T-helper 17 cell (primary cell): ENCODE measurements at places on chromosomes 3 and 15. TPM values are rescaled to one million over a fixed set of nuclear protein-coding genes. Genes with fewer than 3 reads are reported as not detected.

DNA sequence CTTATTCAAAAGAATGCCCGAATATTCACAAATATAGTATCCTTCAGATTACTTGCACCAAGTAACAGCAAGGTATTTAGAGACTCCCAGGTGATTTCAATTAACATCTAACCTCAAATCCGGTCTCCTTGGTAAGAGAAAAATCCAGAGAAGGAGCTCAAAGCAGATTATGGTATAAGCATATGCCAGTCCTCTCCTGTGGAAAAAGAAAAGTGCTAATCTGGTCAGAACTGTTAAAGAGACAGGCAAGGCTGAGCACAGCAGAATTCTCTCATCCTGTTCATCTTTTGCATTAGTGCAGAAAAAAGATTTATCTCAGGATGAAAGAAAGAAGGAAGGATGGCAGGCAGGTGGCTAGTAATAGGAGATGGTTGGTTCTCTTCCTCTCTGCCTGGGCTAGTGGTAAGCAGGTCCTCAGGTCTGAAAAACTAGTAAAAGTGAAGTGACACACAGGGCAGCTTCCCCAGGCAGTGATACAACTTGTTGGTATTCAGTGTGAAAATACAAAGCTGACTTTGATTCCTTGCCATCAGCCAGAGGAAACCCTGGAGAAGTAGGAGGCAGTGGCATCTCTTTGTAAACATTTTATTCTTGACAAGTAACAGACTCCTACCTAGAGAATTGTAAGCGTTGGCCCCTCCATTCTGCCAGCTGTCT lies 14.2 kb downstream of the ATXN7 start:
- peak overlapping the region; percentile 49 for H3K27ac ChIP-seq
- H3K27me3 ChIP-seq, result no peaks in the 10 kb centered on the region
- peak overlapping the region; percentile 12 for H3K4me3 ChIP-seq
- peaks cover 3% of the 10 kb centered on the region for H3K36me3 ChIP-seq

LRRC34 gene
- 0.77 TPM for total RNA-seq

- DNase-seq, result no peak
- H3K4me1 ChIP-seq, result peaks cover 3% of the 10 kb centered on the region
- no peak overlapping the region for H3K27ac ChIP-seq
- no peaks in the 10 kb centered on the region for H3K36me3 ChIP-seq
These were observed 20.3 kb upstream of the BSN start for GRCh38 chr3:49533786-49534519.

DNA sequence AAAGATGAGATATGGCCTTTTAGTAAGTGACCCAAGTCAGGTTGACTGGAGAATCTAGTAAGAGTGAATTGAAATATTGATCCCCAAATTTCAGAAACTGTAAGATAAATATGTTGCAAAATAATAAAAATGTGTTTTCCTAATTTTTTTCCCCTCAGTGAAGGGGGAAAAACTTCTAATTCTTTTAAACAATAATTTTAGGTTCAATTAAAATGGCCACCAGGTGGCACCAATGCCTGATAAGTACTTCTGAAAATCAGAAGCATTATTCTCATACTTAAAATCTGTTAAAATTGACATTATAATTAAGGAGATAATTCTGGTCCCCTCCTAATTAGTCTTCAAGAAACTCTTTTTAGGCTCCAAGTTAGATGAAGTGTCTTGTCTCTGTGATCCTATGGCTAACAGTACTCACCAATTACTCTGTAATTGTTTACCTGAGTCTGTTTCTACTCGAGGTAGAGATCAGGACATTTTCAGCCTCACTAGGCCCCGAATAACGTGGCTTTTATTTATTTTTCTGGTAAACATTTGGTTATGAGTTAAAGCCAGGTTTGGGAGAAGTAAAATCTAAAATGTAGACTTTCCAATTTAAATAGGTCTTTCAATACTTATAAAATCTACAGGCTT lies 52.6 kb downstream of the NMD3 start:
- no peak overlapping the region for H3K4me3 ChIP-seq
- peaks cover 2% of the 10 kb centered on the region for H3K4me1 ChIP-seq
- no peaks in the 10 kb centered on the region for H3K27me3 ChIP-seq
- no peaks in the 10 kb centered on the region for H3K36me3 ChIP-seq
- no peak for DNase-seq

DNA sequence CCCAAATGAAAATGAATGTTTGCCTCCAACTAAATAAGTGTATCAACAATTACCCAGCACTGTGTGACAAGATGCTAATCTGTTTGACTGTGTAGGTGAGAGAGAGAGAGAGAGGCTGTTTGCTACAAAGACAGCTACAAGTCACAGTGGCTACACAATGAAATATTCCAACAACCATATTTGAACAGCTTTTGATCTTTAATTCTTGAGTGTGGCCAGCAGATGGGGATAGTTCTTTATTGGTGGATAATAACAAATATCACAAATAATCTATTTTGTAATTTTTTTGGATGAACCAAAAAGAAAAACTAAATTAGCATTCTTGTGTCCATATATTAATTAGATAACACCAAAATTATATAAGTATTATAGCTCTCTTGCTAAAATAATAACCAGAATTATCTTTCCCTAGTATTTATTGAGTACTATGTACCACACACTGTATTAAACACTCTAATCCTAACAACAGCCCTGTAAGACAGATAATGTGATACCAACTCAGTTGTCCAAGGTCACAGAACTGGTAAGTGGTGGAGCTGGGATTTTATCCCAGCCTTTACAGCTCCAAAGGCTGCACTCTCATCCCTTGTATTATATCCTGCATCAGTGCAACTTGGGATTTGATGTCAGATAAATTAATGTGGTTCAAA lies 61.9 kb upstream of the C3orf80 start:
- peaks cover 51% of the 10 kb centered on the region for H3K27me3 ChIP-seq
- no peak for DNase-seq
- no peak overlapping the region for H3K27ac ChIP-seq
- H3K4me3 ChIP-seq, result no peak overlapping the region

- H3K36me3 ChIP-seq, result peaks cover 2% of the 10 kb centered on the region
- H3K27ac ChIP-seq, result no peak overlapping the region
These were observed 94.8 kb downstream of the GBE1 start for GRCh38 chr3:81666502-81667121.

DNA sequence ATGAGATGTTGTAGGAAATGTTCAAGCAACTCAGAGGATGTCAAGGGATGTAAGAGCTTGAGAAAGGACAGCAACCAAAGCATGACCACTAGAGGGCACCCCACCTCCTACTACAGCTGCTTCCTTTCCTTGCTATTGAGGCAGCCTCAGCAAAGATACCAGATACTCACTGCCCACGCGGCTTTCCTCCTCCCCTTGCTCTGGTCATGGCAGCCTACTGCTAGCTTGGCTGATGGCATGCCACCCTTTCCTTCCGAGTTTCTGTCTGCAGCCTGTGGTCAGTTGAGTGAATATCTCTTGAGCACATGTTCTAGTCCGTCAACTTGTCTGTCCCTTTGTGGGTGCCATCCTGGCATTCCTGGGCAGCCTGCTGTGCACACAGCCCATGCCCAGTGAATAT lies 4.4 kb upstream of the CXCR6 start:
- DNase-seq, result peak; percentile 59
- peaks cover 13% of the 10 kb centered on the region for H3K36me3 ChIP-seq
- peaks cover 38% of the 10 kb centered on the region for H3K4me1 ChIP-seq
- peak overlapping the region; percentile 84 for H3K27ac ChIP-seq
- no peaks in the 10 kb centered on the region for H3K27me3 ChIP-seq

DNA sequence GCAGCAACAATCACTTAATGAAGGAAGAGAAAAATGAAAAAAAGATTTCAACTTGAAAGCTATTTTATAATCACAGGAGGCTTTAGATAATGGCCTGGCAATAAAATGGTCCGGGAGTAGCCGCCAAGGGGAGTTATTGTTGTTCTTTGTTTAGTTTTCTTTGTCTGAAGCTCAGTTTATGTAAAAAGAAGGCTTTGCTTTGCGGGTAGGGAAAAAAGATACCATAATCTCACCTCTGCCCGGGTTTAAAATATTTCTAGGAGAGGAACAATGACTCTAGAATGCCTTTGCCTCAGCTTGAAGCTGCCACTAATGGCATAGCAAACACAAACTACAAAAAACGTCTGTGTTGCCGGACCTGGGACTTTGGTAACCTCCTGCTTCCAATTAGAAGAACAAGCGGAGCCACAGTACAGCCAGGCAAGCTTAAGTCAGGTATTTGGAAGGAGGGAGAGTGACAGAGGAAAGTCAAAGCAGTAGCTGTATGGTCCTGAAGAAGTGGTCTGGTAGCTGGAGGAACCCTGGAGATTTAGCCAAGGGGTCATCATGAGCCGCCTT lies 764.5 kb downstream of the TUSC7 start:
- H3K27ac ChIP-seq, result no peak overlapping the region
- no peak overlapping the region for H3K4me3 ChIP-seq
- no peaks in the 10 kb centered on the region for H3K27me3 ChIP-seq
- H3K36me3 ChIP-seq, result no peaks in the 10 kb centered on the region
- H3K4me1 ChIP-seq, result no peaks in the 10 kb centered on the region

- H3K4me3 ChIP-seq, result peak overlapping the region; percentile 56
- peak overlapping the region; percentile 86 for H3K27ac ChIP-seq
- H3K36me3 ChIP-seq, result peaks cover 12% of the 10 kb centered on the region
- no peaks in the 10 kb centered on the region for H3K27me3 ChIP-seq
- peaks cover 64% of the 10 kb centered on the region for H3K4me1 ChIP-seq
- no peak for DNase-seq
These were observed 545.8 kb downstream of the FOXP1 start for GRCh38 chr3:71037775-71038174.

PLAAT1 gene
- 3.8 TPM for total RNA-seq

GRCh38 chr3:132350814-132351213 lies 33.6 kb downstream of the ACP3 start:
- DNase-seq, result no peak
- H3K4me3 ChIP-seq, result no peak overlapping the region
- peaks cover 4% of the 10 kb centered on the region for H3K36me3 ChIP-seq
- H3K4me1 ChIP-seq, result peaks cover 6% of the 10 kb centered on the region
- peaks cover 43% of the 10 kb centered on the region for H3K27me3 ChIP-seq
- no peak overlapping the region for H3K27ac ChIP-seq
